ENCODE measurements at places on chromosomes 4 and X. TPM values are rescaled to one million over a fixed set of nuclear protein-coding genes. Genes with fewer than 3 reads are reported as not detected.

The GDPD2 gene
- not detected for total RNA-seq

The SORBS2 gene
- 175 TPM for total RNA-seq

The RNF212 gene
- total RNA-seq = 0.29 TPM

The COX7B2 gene
- total RNA-seq = not detected

The SLITRK4 gene
- 3.4 TPM for total RNA-seq

The MAGEA4 gene
- not detected for total RNA-seq

The VCX gene
- total RNA-seq = not detected

The RIBC1 gene
- total RNA-seq = 2.3 TPM

Measured in glomerular endothelial cell (primary cell).